Activated T-helper 2 cell treated with anti-CD3 and anti-CD28 coated beads, Interferon-gamma antibody, Interleukin-2, Interleukin-4, amounts not matched to agents 10 μg/mL and 5 μg/mL and 100 μg/mL, durations not matched to agents 14 hours and 24 hours and 36 hours (primary cell): ENCODE measurements at places on chromosomes 13 and 19. TPM values are rescaled to one million over a fixed set of nuclear protein-coding genes. Genes with fewer than 3 reads are reported as not detected.

GRCh38 chr19:52428937-52429336, at the start of gene ZNF534:
Gene ZNF534 (plus strand): TSS chr19:52429148. CDS start chr19:52431475, 2,327 bp downstream.
- DNase-seq, result no peak

The GTF2F1 gene
- 59.6 and 60.1 TPM in 2 replicates for total RNA-seq

The GRK1 gene
- 0.09 and 0.11 TPM in 2 replicates for total RNA-seq

The CYP2S1 gene
- total RNA-seq, result 0.34 and 1.2 TPM in 2 replicates

GRCh38 chr19:45969676-45970075, 4.0 kb downstream of the NOVA2 start:
- no peak for DNase-seq

DNA sequence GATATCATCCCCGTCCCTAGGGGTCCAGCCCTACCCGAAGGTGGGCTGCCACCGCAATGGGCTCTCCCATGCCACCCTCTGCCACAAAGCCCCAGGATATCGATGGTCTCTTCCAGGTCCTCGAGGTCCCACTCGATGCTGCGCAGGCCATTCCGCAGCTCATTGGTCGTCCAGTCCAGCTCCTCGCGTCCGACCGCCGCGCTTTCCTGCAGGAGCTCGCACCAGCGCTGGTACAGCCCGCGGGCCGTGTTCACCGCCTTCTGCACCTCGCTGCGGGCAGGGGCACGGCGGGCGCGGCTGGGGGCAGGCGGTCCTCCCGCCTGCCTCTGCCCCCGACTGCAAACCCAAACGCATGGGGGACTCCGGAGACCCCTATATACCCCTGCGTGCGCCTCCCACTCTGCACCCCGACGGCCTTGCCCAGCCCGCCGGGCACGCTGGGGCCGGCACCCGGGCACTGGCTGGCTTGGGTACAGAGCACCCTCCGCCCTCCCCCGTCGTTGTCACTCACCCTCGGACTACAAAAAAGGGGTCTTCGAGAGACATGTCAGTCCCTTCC, 468 bp downstream of the STX10 start:
- no peak for DNase-seq

The CACNG6 gene
- total RNA-seq, result not detected in 2 replicates

The CYP4F12 gene
- not detected in 2 replicates for total RNA-seq

DNA sequence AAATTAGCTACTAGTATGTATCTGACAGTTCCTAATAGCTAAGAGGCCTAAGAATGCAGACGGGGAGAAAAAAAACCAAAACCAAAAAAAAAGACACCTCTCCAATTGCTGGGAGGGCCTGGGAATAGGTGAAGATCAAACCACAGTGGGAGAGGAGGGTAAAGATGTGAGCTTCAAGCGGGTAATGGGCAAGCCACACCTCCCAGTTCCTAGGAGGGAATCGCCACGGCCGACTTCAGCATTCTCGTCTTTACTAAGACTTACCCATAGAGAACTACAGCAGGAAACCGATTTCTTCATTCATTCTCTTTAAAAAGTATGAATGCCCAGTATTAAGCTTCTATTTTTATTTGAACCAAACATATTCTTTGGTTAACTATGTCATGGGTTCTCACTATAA, 5.6 kb upstream of the EEF1AKMT1 start:
- no peak for DNase-seq

DNA sequence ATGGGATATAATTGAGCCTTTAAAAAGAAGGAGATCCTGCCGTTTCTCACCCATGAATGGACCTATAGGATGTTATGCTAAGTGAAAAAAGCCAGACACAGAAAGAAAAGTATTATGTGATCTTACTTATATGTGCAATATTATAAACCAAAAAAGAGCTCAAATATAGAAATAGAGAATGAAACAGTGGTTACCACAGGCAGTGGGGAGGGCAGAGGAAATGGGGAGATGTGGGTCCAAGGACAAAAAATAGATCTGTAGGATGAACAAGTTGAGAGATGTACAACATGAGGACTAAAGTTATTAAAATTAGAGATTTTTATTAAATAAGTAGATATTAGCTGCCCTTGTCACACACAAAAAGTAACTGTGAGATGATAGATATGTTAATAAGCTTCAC, 29.1 kb downstream of the TDRD3 start:
- no peak for DNase-seq

The FUT6 gene
- total RNA-seq, result not detected in 2 replicates

The APOC4 gene
- not detected in 2 replicates for total RNA-seq
